CD4-positive, alpha-beta memory T cell (primary cell): ENCODE measurements at places on chromosomes 2 and 18. TPM values are rescaled to one million over a fixed set of nuclear protein-coding genes. Genes with fewer than 3 reads are reported as not detected.

DNA sequence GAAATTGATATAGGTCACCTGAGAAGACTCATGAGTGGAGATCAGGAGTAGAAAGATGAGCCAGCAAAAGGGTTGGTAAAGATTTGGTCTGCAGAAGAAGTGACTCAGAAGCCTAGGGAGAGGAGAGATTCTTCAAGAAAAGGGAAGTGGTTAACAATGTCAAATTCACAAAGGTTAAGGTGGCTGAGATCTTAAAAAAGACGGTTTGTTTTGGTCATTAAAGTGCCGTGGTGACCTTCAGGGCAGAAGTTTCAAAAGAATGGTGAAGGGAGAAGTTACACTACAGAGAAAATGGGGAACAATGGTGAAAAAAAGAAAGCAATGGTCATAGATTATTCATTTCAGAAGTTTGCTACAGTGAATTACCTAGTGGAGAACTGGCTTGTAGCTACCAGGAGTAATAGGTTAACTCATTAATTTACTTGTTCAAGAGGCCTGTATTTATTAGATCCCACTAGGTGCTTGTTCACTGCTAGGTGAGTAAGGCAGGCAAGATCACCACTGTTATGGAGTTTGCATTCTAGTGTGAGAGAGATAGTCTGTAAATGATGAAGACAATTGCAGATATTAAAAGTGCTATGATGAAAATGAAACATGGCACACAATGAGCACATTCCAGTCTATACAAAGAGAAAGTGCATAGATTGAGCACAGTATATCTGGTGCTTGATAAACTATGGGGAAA, 43.0 kb downstream of the FBXO48 start:
- H3K27me3 ChIP-seq = no peaks in the 10 kb centered on the region
- DNase-seq = no peak
- no peak overlapping the region for H3K27ac ChIP-seq
- no peaks in the 10 kb centered on the region for H3K36me3 ChIP-seq
- no peak overlapping the region for H3K4me3 ChIP-seq

GRCh38 chr18:66124394-66124793, 373.6 kb downstream of the CDH7 start:
- no peaks in the 10 kb centered on the region for H3K4me1 ChIP-seq
- H3K36me3 ChIP-seq = no peaks in the 10 kb centered on the region
- DNase-seq = no peak
- no peak overlapping the region for H3K27ac ChIP-seq
- no peaks in the 10 kb centered on the region for H3K27me3 ChIP-seq
- H3K4me3 ChIP-seq = no peak overlapping the region

DNA sequence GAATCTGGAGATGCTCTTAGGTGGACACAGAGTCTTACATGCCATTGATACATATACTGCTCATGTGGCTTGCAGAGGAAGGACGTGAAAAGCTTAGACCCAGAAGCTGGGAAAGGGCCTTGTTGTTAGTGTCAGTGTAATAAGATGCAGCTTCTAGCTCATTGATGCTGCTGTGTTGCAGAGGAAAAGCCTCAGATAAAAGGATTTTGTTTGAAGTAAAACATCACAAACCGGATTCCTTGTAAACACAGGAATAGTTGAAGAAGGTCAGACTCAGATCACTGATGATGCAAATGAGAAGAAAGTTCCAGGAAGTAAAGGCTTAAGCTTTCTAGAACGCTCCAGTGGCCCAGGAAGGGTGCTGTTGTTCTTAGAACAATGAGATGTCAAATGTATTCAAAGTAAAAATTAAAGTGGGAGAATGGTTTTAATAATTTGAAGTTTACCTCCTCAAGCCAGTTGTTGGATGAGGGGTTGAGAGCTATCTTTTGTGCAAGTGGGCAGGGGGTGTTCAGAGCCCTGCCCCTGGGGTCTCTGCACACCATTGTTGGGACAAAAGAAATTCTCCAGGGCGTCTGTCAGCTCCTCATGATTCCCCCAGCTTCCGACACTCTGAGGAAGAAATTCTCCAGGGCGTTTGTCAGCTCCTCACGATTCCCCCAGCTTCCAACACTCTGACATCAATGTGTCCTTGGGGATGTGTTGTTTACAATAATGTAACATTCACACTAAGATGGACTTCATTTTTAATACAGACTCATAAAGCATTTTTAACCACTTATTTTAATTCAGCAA, 61.3 kb upstream of the CHMP1B start:
- H3K36me3 ChIP-seq = no peaks in the 10 kb centered on the region
- no peaks in the 10 kb centered on the region for H3K4me1 ChIP-seq
- peaks cover 6% of the 10 kb centered on the region for H3K27me3 ChIP-seq
- DNase-seq = no peak
- no peak overlapping the region for H3K4me3 ChIP-seq

DNA sequence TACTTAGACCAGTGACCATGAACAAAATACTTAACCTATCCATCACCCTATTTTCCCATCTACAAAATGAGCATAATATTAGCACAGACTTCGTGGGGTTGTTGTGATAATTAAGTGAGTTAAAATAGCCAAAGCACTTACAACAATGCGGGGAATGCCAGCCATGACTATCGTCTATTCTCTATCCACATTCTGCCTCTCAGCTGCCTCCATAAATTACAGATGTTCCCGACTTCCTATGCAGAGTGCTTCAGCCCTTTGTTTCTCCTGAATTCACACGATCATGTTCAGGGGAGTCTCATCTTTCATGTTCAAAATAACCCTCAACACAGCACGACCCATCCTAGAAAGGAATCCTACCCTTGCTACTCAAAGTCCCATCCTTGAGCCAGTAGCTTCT, 211.6 kb downstream of the EN1 start:
- no peak overlapping the region for H3K27ac ChIP-seq
- DNase-seq = no peak
- H3K4me1 ChIP-seq = no peaks in the 10 kb centered on the region
- H3K36me3 ChIP-seq = no peaks in the 10 kb centered on the region
- no peak overlapping the region for H3K4me3 ChIP-seq

GRCh38 chr2:9249020-9249800, 42.6 kb downstream of the ASAP2 start:
- no peak for DNase-seq
- no peaks in the 10 kb centered on the region for H3K27me3 ChIP-seq
- H3K4me1 ChIP-seq = no peaks in the 10 kb centered on the region

DNA sequence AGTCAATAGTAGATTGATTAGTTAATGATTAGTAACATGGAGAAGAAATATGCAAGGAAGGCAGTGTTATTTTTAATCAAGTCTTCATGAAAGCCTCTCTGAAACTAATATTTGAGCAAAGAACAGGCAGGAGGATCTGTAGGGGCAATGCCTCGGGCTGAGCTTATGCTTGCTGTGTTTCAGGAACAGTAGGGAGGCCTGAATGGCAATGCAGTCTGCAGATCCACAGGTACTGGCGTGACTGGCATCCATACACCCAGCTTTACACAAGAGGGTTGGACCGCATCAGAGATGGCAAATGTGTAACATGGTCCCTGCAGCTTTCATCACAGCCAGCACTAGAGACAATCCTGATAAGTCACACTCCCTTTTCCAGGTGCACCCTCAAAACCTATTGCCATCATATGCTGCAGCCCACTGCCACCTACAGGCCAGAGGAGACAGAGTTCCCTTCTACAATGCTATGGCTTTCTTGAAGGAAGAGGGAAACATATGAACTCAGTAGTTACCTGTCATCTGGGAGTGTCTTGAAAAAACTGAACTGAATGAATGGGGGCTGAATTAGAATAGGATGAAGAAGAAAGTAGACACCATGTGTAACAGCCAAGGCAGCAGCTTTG, 582.4 kb upstream of the RAB6C start:
- no peak overlapping the region for H3K27ac ChIP-seq
- no peaks in the 10 kb centered on the region for H3K36me3 ChIP-seq
- no peak overlapping the region for H3K4me3 ChIP-seq
- H3K27me3 ChIP-seq = no peaks in the 10 kb centered on the region
- no peak for DNase-seq

- H3K4me1 ChIP-seq = no peaks in the 10 kb centered on the region
- no peaks in the 10 kb centered on the region for H3K27me3 ChIP-seq
- no peak overlapping the region for H3K4me3 ChIP-seq
- no peak overlapping the region for H3K27ac ChIP-seq
- DNase-seq = no peak
Observed at GRCh38 chr18:56043641-56044061, 455.7 kb upstream of the TCF4 start.

CIAO1 gene
- total RNA-seq = 87.3 TPM

DTNA gene
- total RNA-seq = not detected
